ENCODE measurements at places on chromosomes 13 and 19. TPM values are rescaled to one million over a fixed set of nuclear protein-coding genes. Genes with fewer than 3 reads are reported as not detected.

SGTA gene
- polyA plus RNA-seq = 105 TPM

LPAR6 gene
- polyA plus RNA-seq = 19.0 TPM

CFAP97D2 gene
- not detected for polyA plus RNA-seq

ZAR1L gene
- not detected for polyA plus RNA-seq

TTC9B gene
- not detected for polyA plus RNA-seq

MRPL34 gene
- 37.1 TPM for polyA plus RNA-seq

GRK1 gene
- polyA plus RNA-seq = 0.34 TPM

CATSPERD gene
- not detected for polyA plus RNA-seq

SYNGR4 gene
- not detected for polyA plus RNA-seq

OR4F17 gene
- not detected for polyA plus RNA-seq

VN1R4 gene
- not detected for polyA plus RNA-seq

DNA sequence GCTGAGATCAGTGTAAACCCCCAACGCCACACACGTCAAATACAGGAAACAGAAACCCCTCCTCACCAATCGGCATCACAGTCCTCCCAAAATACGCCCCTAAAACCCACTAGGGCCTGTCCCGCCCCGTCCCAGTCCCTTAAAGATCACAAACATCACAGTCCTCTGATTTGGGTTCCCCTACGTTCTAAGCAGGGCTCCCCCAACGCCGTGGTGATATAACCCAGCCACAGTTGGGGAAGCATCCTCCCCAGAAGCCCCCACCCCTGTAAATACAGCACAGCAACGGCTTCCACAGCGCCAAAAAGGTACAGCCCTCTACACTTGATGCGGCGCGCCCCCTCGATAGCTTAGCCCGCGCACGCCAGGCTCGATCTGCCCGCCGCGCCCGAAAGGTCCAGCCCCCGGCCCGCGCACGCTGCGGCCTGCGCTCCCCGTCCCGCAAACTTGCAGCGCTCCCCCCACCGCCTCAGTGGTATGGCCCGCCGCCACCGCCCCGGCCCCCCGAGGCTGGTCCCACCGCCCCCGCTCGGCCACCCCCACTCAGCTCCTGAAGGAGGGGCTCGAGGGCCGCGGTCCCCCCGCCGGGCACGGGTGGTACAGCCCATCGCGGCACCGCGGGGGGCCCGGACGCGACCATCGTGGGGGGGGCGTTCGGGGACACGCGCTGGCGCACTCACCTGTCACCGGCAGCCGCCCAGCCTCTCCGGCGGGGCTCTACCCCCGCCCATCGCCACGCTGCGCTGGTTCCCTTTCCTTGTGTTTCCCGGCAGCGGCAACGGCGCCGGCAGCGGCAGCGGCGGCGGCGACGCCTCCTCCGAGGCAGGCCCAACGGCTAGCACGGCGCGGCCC, at the start of gene AKT2:
TSS of gene AKT2 (minus strand) at position 845 of the 852 bp plus-strand sequence. CDS start 20,078 bp downstream, outside the sequence.
- peak; percentile 53 for DNase-seq

DNA sequence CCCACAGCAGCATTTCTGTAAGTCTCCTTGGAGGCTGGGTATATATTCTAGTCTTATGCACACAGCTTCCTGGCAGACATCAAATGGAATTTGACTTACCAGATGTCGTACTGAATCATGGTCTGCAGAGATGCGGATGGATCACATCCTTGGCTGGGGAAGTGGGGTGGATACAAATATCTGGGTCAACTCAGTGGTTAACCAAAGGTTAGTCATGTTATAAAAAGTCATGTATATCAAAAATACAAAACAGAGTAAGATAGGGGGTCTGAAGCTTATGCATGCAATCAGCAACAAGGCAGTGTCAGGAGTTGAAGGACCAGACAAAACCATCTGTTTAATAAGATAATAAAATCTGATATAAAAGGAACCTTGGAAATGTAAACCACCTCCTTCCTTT, 61.9 kb downstream of the WASF3 start:
- DNase-seq = no peak

DNA sequence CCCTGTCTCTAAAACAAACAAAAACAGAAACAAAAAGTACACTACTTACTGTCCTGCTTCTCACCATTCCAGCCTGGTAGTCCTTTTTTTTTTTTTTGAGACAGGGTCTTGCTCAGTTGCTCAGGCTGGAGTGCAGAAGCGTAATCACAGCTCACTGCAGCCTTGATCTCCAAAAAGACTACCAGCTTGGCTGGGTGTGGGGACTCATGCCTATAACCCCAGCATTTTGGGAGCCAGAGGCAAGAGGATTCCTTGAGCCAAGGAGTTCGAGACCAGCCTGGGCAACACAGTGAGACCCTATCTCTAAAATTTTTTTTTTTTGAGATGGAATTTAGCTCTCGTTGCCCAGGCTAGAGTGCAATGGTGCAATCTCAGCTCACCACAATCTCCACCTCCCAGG, 5.1 kb upstream of the GDF15 start:
- DNase-seq = no peak

DNA sequence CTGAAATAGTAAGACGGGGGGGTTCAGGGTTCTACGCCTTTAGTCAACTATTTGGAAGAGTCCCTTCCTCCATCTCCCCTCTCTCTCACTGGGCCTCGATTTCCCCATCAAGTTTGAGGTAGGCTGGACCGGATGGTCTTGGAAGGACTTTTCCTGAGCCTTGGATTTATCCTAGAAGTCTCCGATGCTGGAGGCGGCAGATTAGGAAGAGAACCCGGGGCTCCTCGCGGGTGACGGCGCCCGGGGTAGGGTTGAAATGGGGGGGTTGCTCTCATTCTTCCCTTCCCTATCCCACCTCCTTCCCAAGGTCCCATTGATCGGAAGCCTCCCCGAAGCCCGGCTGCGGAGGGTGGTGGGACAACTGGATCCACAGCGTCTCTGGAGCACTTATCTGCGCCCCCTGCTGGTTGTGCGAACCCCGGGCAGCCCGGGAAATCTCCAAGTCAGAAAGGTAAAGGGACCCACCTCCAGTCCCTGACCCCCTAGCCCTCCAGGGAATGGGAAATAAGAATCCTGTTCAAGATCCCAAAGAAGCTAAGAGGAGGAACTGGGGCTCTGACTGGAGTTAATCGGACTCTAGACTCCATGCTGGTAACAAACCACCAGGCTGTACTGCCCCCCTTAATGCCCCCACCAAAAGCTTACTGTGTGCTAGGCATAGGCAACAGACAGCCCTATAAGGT, 781 bp downstream of the QPCTL start:
- peak; percentile 68 for DNase-seq

GRCh38 chr13:34361560-34361959, 543.6 kb downstream of the RFC3 start:
- no peak for DNase-seq

DNA sequence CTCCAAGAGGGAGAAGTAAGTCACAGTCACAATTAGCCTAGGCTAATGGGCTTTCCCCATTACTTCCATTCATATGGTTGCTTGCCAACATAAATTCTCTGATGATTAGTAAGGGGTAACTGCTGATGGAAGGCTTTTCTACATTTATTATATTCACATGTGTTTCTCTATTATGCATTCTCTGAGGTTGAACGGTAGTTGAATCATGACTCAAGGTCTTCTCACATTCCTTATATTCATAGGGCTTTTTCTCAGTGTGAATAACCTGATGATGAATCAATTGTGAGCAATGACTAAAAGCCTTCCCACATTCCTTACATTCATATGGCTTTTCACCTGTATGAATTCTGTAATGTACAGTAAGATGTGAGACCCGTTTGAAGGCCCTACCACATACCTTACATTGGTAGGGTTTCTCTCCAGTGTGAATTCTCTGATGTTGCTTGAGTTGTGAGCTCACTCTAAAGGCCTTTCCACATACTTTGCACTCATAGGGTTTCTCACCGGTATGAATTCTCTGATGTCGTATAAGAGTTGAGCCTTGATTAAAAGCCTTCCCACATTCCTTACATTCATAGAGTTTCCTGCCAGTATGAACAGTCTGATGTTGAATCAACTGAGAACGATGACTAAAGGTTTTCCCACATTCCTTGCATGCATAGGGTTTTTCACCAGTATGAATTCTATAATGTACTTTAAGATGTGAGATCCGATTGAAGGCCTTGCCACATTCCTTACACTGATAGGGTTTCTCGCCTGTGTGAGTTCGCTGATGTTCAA, 9.3 kb downstream of the ZNF582 start:
- no peak for DNase-seq

GRCh38 chr19:16522559-16523377, 19.5 kb downstream of the CHERP start:
- no peak for DNase-seq

GRCh38 chr19:55305491-55305890, 19.6 kb downstream of the TMEM150B start:
- peak; percentile 33 for DNase-seq

GRCh38 chr19:18849838-18850400, 18.2 kb downstream of the UPF1 start:
- no peak for DNase-seq

GRCh38 chr19:2775556-2776430, 7.3 kb downstream of the SGTA start:
- DNase-seq = no peak

GRCh38 chr19:42422092-42422900, 4.9 kb downstream of the LIPE start:
- no peak for DNase-seq

GRCh38 chr19:35291259-35291658, 702 bp upstream of the MAG start:
- no peak for DNase-seq

- no peak for DNase-seq
Observed at GRCh38 chr13:93925990-93926389, 553.5 kb downstream of the DCT start.

- DNase-seq = peak; percentile 44
Observed at GRCh38 chr19:55080968-55081769, 5.5 kb downstream of the EPS8L1 start.

DNA sequence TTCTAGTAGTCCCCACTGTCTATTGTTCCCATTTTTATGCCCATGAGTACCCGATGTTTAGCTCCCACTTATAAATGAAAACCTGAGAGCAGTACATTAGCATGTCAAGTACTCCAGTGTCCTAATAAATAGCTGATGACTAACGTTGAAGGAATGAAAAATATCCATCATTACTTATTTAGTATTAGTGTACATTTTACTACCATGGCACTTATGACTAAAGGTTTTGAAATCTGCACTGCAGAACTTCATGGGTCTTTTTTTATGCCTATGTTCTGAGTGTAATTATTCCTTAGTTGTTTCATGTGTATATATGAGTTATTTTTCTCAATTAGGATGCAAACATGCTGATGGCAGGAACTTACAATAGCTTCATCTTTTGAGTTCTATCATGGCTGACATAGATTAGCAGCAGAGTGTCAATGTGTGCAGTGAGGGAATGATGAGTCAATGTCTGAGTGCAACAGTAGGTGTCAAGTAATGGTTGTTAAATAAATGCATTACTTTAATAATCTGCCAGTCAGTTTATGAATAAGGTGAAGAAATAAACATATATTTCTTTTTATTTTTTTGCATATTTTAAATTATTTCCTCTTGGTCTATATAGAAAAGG, 188.4 kb downstream of the ITGBL1 start:
- DNase-seq = no peak

DNA sequence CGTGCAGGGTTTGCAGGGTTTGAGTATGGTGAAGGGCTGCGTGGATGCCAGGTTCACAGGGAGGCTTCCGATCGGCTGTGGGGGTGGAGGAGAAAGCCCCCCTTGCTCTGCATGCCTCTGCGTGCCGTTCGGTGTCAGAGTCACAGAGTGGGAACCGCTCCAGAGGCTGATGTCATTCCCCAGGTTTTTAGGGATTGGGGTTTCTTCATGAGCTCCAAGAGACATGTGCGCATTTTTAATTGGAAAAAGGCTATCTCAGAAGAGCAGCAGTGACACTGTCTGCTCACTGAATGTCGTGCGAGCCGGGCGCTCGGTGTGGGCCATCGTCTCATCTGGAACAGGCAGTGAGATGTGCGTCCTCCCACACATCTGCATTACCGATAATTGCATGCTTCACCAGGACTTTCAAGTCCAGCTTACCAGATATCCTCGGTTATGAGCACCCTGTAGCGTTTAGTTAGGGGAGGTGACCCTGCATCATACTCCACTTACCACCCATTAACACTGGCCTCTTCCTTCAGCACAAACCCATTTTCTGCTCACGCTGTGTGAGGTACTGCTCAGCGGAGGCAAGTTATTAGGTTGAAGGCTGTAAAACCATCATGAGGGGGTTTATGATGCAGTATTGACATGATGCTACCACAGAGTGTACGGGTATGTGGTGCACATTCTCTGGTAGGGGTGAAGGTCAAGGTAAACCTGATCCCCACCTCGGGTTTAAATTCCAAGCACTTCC, 1.7 kb downstream of the MCF2L start:
- no peak for DNase-seq

- no peak for DNase-seq
Observed at GRCh38 chr13:113540523-113540922, 44.0 kb upstream of the TFDP1 start.

GRCh38 chr13:51666374-51666773, 82.1 kb downstream of the WDFY2 start:
- DNase-seq = no peak

GRCh38 chr19:45177817-45178261, at the start of gene TRAPPC6A:
Gene TRAPPC6A (minus strand): TSS chr19:45178237. CDS start chr19:45178218, 19 bp downstream.
- DNase-seq = no peak

DNA sequence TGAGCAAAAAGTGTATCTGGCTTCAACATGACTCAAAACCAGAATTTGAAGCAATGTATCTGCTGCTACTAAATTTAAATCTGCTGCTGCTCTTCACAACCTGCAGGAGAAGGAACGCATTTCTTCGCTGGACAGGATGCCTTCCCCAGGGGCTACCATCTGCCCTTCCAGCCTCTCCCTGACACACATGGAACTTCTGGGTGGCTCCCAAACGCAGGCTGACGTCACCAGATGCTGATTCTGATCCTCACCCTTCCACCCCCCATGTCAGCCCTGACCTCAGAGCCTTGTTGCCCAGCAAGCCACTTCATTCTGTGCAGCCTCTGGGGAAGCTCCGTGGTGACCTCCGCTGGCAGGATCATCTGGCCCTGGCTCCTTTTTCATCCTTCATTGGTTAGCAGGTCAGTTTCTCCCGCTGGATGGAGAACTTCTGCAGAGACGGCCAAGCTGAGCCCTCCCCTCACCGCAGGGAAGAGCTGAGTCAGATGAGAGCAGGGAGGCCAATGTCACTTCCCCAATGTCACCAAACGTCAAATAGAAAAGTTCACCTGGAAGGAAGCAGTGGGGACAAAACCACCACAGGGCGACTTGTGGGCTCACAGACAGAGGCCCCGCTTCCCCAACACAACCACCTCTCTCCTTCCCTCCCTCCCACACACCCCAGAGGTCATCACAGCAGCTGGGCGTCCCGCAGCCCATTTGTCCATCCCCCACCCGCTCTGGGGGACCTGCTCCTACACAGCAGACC, 14.0 kb upstream of the RAB20 start:
- no peak for DNase-seq

DNA sequence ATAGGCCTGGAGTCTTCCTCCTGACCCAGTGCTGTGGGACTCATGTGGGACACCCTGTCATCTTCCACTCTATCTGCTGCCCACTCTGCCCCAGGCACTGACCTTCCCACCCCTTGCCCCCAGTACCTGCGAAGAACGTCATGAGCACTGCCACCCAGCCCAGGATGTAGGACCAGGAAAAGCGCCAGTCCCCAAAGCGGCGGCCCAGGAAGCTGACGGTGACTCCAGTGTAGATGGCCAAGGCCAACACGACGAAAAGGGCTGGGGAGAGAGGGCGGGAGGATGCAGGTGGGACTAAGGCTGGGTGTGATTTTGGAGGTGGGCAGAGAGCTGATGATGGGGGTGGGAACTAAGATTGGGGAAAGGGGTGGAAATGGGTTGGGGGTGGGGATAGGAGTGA, 7.4 kb downstream of the LIM2 start:
- DNase-seq = no peak

Data from hindlimb muscle (tissue), 1 donor.